ENCODE measurements at places on chromosomes 2 and 18. TPM values are rescaled to one million over a fixed set of nuclear protein-coding genes. Genes with fewer than 3 reads are reported as not detected.

The FMNL2 gene
- 2.7 TPM for total RNA-seq

The CXCR1 gene
- not detected for total RNA-seq

The FRZB gene
- total RNA-seq = not detected

The LCT gene
- total RNA-seq = 1.0 TPM

The ST8SIA3 gene
- total RNA-seq = not detected
